ENCODE measurements at places on chromosomes 12 and 14.

DNA sequence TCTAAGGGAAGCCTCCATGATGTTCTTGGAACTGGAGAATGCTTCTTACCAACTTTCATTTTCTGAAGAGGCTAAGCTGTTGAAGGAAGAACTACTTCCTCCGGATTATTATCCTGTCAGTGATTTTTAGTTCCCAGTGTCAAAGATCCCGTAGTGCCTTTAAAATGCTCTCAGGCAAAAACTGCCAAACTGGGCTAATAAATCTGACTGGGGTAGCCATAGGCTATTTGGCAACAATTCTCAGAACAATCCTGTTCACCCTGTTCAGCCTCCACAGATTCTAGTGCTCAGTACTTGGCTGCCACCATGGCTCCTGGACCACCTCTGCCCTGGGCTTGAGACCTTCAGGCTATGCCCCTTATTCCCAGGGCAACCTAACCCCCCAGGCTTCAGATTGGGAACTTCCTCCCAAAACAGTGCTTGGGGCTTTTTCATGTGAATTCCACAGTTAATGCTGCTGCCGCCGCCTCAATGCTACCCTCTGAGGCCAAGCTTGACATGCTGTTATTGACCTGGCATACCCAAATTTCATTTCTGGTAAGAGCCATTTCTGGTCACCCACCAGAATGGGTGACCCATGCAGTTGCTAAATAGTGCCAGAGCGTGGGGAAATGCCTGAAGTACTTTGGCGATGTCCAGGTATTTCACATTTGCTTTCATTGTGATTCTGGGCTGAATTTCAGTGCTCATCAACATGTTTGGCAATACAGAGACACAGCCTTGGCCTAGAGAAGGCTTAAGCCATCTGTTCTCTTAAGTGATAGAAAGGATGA is 110.0 kb upstream of the ARHGAP5 start:
- no peak for DNase-seq

DNA sequence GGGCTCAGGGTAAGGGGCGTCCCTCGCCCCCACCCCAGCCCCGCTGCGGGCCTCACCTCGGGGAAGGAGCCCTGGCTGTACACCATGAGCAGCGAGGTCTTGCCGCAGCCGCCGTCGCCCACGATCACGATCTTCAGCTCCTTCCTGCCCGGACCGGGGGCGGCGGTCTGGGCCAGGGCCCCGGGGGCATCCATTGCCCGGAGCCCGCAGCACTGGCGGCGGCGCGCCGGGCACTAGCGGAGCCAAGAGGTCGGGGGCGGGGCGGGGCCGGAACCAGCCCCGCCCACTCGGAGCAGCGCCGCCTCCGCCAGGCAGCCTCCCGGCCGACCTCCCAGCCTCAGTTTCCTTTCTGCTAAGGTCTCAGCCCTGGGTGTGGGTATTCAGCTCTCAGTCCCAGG is at the start of gene RHOF:
Gene RHOF (minus strand): TSS at position 249 of the 398 bp plus-strand sequence. CDS start 55 bp downstream, at position 194.
- DNase-seq, result no peak

DNA sequence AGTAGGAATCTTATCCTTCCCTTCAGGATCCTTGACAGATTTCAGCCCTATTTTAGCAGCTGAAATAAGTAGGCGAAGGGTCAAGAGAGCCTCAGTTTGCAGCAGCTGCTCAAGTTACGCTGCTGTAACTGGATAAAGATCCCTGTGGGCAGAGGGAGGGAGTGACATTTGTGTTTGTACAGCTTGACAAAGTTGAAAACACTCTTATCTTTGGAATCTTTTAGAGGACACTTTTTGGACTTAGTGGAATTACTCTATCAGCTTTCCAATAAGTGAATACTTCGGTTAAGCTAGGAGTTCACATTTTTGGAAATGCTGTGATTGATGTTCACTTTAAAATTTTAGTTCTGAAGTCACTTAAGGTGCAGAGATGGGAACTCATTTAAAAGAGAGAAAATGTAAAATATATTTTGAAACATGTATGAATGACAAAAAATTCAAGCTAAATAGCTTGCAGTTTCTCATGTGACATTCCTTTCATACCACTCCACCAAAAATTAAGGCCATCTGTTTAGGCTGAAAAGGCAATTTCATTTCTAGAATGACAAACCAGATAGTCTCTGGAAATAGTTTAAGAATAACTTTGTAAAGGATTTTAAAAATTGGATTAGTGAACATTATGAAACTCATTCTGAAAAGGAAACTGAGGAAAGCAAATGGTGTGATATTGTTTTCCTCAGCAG is 55.2 kb downstream of the SLC38A4 start:
- DNase-seq, result no peak

- DNase-seq, result no peak
These were observed 36.8 kb downstream of the DAD1 start for GRCh38 chr14:22552001-22552826.

- DNase-seq, result no peak
These were observed 67.1 kb upstream of the VPS33A start for GRCh38 chr12:122333142-122334087.

DNA sequence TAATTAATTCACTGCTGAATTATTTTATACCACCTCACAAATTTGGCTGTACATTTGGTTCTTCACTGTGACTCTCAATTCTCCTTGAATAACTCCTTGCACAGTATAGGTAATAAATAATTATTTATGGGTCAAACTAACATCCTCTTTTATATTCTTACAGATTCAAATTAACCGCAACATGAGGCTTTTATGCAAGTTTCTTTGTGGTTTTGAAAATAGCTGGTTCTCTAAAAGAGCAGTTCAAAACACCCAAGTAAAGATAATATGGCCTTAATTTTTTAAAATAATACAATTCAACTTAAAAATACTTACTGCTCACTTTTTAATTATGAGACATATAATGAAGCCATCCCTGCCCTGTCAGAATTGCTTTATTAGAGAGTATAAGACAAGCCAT is 12.9 kb upstream of the TRIM9 start:
- no peak for DNase-seq

Data from fibroblast of the conjunctiva (primary cell).